ENCODE measurements at places on chromosomes 7 and 10. TPM values are rescaled to one million over a fixed set of nuclear protein-coding genes. Genes with fewer than 3 reads are reported as not detected.

Gene PRPS1L1
- polyA plus RNA-seq = not detected

Gene OR6V1
- polyA plus RNA-seq = not detected

Gene BMPR1A
- polyA plus RNA-seq = 5.0 TPM

Gene PLCE1
- polyA plus RNA-seq = 0.49 TPM

Gene FAM221A
- polyA plus RNA-seq = 3.6 TPM

Gene RBP3
- polyA plus RNA-seq = not detected

Gene FAM185A
- 3.1 TPM for polyA plus RNA-seq

Gene CFAP58
- polyA plus RNA-seq = not detected

Gene PON1
- polyA plus RNA-seq = not detected

Gene CALHM3
- polyA plus RNA-seq = not detected

Gene SMKR1
- polyA plus RNA-seq = 8.3 TPM

Gene THAP5
- 27.3 TPM for polyA plus RNA-seq

Gene GPR158
- polyA plus RNA-seq = not detected

Gene CREB5
- 1.3 TPM for polyA plus RNA-seq
